ENCODE measurements at places on chromosomes 2 and 18.

DNA sequence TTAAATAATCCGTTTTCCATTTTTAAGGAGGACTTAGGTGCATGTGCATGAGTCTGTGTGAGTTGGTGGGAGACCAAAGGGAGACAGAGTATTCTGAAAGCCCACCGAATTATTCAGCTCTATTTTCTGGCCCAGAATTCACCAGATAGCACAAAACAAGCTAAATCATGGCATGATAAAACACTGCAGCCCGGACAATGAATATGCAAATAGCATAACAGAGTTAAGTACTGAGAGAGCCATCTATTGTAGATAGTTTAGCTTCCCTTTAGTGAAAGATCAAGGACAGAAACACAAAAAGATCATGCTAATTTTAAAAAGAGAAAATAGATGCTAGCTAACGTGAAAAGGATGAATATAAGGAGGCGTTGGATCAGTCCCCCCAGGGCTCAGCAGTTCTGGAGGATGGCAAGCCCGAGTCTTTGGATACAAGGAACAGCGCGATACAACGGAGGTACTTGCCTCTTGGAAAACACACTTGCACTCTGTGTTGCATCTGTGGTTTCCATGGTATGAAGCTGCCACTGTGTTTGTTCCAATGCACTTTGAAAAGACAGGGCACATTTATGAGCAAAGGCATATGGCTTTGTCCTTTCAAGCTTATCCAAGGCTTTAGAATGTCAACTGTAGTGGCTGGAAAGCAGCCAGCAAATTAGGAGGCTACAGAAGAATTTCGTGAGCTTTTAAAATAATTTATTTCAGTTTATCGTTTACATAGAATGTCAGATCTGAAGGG, 119.9 kb downstream of the LYPD1 start:
- no peak for DNase-seq

- no peak for DNase-seq
Observed at GRCh38 chr2:129929321-129930290, 49.9 kb upstream of the RAB6C start.

GRCh38 chr2:145302886-145303285, 783.0 kb upstream of the ZEB2 start:
- no peak for DNase-seq

- no peak for DNase-seq
Observed at GRCh38 chr2:60512062-60512622, 41.3 kb downstream of the BCL11A start.

DNA sequence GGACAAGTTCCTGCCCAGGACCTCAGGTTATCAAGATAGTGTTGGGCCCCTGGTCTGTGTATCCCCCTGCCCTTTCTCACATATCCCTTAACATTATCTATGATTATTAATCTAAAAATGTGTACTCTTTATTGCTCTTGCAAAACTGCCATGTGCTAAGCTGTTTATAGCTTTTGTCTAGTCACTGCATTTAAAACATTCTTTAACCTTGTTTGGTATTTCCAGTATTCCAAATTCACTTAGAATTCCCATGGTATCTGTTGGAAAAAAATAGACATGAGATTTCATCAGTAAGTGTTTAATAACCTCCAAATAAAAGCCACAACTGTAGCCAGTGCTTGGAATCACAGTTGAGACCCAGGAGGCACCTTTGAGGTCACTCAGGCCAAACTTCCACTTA, 16.2 kb upstream of the GLS start:
- DNase-seq, result no peak

- no peak for DNase-seq
Observed at GRCh38 chr2:169743549-169743948, 9.9 kb downstream of the KLHL23 start.

DNA sequence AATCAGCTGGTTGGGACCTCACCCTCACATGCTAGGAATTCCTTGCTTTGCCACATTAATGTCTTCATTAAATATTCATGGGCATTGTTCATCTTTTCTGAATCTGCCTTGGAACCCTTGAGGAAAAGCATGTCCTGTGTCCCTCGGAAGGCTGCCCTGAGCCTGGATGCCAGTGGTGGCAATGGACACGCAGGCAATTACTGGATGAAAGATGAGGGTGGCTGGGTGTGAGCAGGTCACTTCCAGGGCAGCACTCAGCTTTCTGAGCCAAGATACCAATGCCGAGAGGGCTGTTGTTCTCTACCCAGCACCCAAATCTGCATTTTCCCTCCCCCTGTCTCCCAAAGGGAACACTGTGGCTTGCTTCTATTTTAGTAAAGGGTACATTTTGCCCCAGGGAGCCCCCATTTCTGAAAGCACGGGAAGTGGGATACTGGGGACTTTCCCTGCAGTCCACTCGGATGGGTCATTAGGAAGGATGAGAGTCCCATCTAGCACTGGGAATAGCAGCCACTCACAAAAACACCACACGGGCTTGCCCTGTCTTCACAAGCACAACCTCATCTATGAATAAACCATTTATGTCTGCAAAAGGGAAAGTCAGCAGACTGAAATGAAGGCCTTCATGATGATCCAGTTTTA, 234.8 kb downstream of the SOX11 start:
- DNase-seq, result no peak

DNA sequence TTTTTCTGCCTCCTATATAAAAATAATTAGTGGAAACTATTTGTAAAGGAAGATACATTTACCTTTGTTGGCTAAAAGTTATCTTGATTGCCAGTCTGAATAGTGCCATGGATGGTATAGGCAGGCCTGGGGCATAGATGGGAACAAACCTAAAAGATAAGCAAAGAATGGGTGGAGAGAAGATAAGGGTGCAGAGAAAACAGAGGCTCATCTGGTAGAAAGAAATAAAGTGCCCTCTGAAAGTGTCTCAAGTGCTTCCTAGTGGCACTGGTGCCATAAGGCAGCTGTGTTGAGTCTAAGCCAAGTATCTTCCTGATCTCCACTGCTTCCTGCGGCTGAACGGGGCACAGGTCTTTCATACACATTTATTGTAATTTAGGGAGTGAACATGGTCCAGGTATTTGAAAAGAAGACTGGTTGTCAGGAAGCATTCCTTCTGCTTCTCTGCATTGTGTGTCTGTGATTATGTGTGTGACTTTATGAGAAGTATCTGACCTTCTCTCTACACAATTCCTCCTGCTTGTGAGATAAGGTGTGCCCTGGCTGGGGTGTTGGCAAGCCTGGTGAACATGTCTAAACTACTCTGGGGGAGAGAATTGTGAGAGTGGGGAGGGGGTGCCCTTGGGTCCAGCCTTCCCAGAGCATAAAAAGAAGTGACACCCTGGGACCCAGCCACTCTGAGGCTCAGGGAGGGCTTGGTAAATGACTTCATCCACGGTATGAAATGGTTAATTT, 280.5 kb downstream of the CAMKMT start:
- DNase-seq, result no peak

DNA sequence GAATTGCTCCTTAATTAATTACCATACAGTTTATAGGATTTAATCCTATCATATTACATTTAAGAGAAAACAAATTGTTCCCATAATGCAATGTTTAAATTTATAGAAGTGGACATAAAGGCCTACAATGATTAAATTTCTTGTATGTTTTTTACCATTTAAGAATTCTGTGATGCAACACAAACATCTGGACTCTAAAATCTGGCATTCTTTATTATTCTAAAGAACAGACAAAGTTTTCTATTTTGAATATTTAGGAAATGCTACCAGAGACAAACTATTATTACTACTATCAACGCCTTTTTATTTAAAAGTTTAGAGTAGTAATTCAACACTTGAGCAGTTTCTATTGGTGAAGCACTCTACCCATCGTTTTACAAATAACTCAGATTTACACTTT, 535.1 kb downstream of the TMX3 start:
- no peak for DNase-seq

Data from AG08396 (cell line).